ENCODE measurements at places on chromosomes 6 and 20.

GRCh38 chr6:21953831-21954801, 342.7 kb downstream of the PRL start:
- DNase-seq, result no peak

GRCh38 chr6:128507337-128508310, 12.8 kb downstream of the PTPRK start:
- DNase-seq, result no peak

DNA sequence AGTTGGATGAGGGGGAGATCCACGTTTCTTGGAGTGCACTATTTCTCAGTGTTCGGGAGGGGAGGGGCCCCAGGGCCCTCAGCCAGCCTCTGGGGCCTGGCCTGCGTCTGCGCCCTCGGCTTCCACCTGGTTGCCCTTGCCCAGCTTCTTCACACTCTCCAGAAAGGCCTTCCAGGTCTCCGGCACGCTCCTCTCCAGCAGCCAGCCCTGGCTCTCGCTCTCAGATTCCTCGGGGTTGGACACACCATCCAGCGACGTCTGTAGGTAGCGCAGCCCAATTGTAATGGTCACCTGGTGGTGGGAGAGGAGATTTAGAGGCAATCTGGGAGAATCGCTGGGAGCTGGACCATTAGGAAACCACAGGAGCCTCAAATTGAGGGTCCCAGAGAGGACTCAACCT, 24.2 kb downstream of the PRPH2 start:
- DNase-seq, result no peak

DNA sequence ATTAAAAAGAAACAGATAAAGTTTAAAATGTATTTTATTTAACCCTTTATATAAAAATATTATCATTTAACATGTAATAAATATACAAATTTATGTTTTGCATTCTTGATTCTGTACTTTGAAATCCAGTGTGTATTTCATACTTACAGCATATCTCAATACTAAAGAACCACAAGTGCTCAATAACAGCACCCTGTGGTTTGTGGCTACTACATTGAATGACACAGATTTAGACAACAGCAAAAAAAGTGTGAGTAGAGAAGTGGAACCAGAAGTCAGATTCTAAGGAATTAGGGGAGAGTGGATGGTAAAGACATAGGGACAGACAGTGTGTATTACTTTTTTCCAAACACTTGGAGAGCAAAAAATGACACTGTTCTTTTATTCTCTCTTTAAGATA, 524.5 kb downstream of the BMP2 start:
- no peak for DNase-seq

GRCh38 chr6:23036406-23036983, 467.1 kb downstream of the HDGFL1 start:
- DNase-seq, result no peak

- DNase-seq, result no peak
Measured at GRCh38 chr6:134684423-134684795, 265.5 kb downstream of the ALDH8A1 start.

- no peak for DNase-seq
Measured at GRCh38 chr6:90264561-90264960, 32.1 kb downstream of the BACH2 start.

GRCh38 chr6:17297271-17298080, 16.3 kb downstream of the RBM24 start:
- no peak for DNase-seq

DNA sequence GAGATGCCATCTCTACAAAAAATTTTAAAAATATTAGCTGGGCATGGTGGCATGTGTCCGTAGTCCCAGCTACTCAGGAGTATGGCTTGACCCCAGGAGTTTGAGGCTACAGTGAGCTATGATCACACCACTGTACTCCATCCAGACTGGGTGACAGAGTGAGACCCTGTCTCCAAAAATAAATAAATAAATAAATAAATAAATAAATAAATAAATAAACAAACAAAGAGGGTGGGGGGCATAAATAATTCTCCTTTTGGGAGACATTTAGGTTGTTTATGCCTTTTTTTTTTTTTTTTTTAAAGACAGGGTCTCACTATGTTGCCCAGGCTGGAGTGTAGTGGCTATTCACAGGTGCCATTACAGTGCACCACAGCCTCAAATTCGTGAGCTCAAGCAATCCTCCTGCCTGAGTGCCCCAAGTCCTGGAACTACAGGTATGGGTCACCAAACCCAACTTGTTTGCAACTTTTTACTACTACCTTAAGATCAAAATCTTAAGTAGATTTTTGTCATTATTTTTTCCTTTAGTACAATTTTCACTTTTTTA, 29.5 kb downstream of the FASTKD5 start:
- no peak for DNase-seq

GRCh38 chr6:108029226-108029921, 45.2 kb downstream of the OSTM1 start:
- no peak for DNase-seq

DNA sequence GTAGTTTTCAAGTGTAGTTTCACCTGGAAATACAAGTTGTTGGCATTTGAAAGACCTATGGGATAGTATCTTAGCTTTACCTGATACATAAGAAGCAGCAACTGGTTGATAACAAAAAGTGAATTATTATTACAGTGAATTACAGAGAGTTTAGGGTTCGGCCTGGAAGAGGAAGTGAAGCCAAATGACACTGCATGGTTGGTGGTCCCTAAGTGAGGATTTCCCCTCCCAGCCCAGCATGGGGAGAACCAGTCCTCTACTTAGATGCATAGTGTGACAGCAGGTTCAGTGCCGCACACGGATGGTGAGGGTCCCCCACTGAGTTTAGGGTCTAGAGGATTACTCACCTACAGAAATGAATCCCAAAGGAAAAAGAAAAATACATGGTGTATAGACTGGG, 18.1 kb downstream of the HLA-DPB1 start:
- DNase-seq, result no peak

DNA sequence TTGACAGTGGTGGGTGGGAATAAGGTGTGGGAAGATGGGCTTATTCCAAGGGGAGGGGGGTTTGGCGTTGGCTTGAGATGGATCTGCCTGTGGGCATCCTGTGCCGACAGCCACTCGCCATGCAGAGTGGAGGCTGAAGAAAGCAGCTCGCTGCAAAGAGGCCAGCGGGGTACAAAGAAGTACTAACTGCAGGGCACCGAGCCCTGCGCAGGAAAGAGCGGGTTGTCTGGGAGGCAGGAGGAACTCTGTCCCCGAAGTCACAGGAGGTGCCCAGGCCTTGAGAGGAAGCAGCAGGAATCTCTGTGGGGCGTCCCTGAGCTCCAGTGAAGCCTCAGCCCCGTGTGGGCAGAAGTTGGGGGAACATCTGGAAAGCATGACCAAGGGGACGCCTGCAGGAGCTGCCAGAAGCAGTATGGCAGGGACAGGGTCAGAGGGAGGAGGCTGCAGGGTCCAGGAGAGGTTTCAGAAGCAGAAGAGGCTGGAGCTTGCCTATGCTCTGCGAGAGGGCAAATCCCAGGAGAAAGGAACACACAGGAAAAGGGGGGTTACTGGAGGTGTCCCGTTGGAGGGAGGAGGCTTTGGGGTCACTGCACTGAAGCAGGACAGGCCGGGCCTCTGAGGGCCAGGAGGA, 77.2 kb downstream of the THBS2 start:
- DNase-seq, result no peak

DNA sequence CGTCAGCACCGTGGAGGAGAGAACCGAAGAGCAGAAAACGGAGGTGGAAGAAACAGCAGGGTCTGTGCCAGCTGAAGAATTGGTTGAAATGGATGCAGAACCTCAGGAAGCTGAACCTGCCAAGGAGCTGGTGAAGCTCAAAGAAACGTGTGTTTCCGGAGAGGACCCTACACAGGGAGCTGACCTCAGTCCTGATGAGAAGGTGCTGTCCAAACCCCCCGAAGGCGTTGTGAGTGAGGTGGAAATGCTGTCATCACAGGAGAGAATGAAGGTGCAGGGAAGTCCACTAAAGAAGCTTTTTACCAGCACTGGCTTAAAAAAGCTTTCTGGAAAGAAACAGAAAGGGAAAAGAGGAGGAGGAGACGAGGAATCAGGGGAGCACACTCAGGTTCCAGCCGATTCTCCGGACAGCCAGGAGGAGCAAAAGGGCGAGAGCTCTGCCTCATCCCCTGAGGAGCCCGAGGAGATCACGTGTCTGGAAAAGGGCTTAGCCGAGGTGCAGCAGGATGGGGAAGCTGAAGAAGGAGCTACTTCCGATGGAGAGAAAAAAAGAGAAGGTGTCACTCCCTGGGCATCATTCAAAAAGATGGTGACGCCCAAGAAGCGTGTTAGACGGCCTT, 41.6 kb downstream of the ZBTB2 start:
- no peak for DNase-seq

GRCh38 chr6:148926478-148926877, 179.6 kb downstream of the UST start:
- no peak for DNase-seq
